Stimulated activated CD8-positive, alpha-beta memory T cell treated with anti-CD3 and anti-CD28 coated beads, Interleukin-2, amount 100 ng/mL, for 1 hour (primary cell): ENCODE measurements at places on chromosomes 3 and 15.

GRCh38 chr3:119514637-119515036 lies 16.3 kb downstream of the TIMMDC1 start:
- DNase-seq: no peak

GRCh38 chr15:57215881-57216280 lies 160.4 kb upstream of the CGNL1 start:
- no peak for DNase-seq

DNA sequence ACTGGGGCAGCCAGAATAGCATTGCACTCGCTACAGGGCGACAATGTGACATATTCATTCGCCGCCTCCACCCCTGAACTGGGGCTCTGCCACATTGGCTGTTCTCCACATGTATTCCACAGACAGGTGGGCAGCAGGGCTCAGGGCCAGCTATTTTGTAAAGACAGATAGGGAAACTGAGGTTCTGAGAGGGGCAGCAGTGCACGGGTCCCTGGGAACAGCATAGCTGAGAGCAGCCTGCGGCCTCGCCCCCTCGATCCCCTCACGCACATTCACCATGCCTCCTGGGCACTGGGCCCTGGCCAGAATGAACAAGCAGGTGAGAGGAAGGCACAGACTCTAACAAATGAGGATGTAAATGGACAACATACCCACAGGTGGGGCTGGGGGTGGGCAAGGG lies 75.0 kb upstream of the SPATA12 start:
- no peak for DNase-seq

GRCh38 chr3:164155400-164155799 lies 922.9 kb downstream of the SI start:
- DNase-seq: no peak

DNA sequence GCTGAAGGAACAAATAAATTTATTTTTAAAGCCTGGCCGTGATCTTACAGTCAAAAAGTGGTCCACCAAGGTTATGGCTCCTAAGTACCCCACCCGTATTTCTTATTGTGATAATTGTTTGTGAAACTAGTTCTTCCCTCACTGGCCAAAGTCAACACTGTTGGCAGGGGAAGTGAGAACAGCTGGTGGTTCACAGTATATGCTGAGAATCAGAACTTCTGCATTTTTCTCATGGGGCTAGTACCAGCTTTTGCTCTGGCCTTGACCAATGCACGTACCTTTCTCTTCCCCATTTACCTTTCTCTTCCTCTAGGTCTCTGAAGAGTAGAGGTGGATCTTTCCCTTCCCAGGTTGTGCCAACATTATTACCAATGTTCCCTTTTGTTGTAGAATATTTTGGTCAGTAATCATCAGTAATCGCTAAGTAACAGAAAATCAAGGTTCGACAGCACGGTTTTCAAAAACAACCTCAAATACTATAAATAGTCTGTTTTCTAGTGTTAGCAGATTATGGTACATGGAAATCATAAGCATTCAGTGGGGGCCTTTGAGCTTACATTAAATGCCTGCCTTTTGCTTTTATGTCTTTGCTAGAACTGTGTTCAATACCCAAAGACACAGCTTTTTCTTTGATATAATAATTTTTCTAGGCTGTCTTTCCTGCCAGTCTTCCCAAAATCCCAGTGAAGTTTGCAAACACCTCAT lies 268.0 kb downstream of the LPP start:
- no peak for DNase-seq

- no peak for DNase-seq
Measured at GRCh38 chr3:138818185-138818860, 16.4 kb downstream of the PIK3CB start.

- no peak for DNase-seq
Measured at GRCh38 chr15:50140098-50140497, 21.1 kb upstream of the ATP8B4 start.

- DNase-seq: no peak
Measured at GRCh38 chr3:129001806-129002572, 885 bp downstream of the EFCC1 start.

DNA sequence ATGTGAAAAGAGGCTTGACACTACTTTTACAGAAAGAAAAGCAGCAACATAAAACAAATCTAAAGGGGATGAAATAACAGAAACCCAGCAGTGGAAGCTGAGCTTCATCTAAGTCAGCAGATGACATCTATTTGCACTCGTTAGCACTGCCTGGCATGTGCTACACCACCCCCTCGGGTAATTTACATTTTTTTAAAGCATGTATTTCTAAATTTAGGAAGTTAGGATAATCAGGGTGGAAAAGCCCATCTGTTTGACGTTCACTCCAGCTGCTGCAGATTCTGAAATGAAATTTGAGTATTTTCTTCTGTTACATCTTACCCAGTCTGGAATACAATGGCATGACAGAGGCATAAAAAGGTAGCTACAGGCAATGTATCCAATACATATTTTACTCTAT lies 20.7 kb downstream of the IGSF11 start:
- DNase-seq: no peak

- no peak for DNase-seq
Measured at GRCh38 chr3:66259566-66260255, 38.9 kb downstream of the SLC25A26 start.

DNA sequence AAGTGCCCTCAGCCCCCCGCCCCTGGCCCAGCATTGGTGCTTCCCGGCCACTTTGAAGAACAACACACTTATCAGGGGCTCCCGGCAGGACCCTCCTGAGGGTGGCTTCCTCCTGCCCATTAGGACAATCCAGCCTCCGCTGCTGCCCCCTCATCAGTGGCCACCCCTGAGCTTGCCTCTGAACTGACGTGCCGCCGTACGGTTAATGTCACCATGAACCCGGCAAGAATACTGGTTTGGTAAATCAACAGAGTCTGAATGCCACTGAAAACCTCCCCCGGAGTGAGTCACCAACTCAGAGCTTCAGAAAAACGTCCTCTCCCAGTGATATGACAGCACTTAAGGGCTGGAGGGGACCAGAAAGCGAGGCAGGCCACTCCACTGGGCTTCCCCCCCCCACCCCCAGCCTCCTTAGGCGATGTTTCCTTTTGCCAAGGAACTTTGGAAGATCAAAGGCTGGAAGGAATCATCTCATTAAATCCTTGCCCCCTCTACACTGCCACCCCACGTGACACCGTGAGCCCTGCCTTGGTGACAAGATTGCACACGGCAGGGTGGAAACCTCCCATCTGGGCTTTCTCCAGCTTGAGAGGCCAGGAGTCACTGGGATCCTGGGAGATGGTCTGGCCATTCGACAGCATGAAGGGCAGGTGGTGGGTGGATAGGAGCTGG lies 142.1 kb downstream of the NUP210 start:
- DNase-seq: no peak

DNA sequence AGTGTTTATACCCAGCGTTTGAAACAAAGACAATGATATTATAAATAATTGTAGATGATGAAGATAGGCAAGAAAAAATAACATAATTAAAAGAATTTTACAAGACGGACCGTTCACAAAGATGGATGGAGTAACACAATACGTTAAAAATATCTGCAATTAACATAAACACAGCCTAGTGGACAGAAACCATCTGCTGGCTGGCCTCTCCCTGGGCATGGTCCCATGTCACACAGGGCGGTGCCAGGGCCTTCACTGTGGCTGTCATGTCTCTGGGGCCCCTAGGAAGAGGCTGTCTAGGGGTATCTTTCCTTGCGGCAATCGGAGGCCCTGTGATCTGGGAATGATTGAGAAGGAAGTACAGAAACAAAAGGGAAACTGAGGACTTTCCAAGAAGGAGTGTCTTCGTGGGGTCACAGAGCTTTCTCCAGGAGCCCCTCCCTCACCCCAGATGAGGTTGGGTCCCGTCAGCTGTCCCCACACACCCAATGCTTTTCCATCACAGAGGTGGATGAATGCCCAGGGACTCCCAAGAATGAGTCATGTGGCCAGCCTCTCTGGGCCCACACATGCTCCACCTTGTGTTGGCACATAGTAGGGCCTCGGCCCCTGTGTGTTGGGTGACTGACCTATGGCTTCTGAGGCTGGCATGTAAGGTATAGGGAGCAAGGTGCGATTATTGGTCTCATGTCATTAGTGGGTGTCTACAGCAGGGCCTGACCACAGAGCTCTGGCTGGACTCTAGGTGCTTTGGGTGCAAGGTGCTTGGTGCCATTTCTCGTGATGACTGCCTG lies 87.1 kb downstream of the DNAJB8 start:
- no peak for DNase-seq

DNA sequence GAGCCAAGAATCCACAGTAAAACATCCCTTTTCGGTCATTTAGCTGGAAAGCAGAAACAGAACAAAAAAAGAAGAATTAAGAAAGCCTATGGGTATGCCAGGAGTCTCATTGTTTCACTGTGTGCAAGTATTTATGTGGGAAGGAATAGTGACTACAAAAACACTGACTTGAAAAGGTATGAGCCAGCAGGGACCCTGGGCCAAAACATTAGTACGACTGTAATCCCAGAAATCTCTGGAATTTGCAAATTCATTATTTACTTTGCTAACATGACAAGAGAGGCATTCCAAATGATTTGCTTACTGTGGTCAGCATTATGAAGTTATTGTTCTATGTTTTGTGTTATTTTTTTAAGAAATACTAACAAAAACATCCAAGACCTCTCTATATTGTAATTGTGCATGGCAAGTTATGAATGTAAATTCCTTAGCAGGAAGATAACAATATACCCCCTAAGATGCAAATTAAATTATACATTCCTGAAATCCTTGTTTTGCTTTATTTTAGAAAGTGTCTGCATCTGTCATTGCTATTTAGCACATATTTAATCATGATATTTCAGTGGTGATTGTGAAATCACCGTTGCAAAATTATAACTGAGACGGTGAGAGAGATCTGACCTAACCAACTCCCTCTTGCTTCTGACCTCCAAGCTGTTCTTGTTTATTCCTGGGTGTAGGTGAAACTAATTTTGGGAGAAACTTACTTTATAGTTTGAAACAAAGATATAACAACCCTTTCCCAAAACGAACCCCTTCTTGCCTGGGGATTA lies 299.2 kb downstream of the ZPLD1 start:
- no peak for DNase-seq
